ENCODE measurements at places on chromosomes 4 and X.

DNA sequence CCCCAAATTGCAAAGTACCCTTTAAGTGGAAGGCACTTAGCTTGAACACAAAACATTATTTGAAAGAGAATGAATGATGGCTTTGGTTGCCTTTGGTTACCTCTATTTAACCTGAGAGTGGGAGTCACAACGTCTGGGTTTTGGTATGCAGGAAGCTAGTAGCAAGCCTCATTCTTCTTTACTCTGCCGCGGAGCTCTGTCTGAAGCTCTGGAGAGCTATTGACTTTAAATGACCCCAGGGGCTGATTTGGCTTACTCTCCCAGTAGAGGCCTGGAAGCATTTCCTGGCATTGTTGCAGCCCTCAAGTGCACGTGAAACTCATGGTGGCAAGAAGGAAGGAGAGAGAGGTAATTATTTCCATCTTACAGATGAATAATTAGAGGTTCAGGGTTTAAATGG lies 81.8 kb upstream of the MAGEA4 start:
- DNase-seq = no peak

DNA sequence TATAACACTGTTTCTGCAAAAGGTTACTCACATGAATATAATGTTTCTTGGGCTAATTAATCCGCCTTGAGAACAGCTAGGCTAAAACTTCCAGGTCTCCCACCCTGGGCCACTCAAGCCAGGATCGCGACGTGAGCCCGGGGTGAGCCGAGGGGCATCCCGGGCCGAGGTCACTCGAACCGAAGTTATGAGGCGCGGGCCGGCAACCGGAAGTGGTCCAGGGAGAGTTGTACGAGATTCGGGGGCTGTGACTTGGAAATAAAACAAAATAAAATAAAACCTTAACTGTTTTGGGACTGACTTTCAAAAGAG lies 317 bp downstream of the CMC4 start:
- DNase-seq = no peak

DNA sequence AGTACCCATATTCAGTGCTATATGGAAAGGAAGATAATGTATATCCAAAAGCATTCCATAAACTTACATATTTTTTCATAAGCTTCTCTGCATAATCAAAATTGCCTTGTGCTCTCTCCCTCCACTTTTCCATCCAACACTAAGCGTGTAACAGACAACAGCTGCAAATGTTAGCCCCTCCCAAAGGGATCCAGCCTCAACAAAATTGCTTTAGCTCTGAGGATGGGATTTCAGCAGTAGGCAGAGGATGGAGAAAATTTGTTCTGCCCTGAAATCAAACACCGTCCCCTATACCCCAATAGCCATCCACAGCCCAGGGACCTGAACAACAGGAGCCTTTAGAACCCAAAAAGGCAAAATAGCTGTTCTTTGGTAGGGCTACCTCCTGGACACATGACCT lies 28.8 kb upstream of the FGF13 start:
- DNase-seq = no peak

DNA sequence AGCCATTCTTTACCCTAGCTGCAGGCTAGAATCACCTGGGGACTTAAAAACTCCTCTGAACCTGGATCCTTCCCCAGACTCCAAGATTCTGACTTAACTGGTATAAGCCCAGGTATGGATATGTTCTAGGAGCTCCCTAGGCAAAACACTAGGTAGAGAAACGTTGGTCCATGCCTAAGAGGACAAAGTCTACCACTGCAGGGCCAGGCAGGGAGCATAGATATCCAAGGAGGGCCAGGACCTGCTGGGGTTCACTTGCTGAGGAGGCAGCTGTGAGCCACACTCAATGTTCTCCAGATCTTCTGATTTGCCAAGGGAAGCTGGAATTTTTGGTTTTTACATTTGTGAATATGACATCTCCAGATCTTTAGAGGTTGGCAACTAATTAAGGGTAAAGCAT lies 48.6 kb upstream of the TRIM2 start:
- DNase-seq = no peak

- DNase-seq = no peak
Measured at GRCh38 chr4:74674750-74675149, 119.6 kb downstream of the BTC start.

- DNase-seq = no peak
Measured at GRCh38 chr4:88291003-88291402, 6.6 kb upstream of the PPM1K start.

DNA sequence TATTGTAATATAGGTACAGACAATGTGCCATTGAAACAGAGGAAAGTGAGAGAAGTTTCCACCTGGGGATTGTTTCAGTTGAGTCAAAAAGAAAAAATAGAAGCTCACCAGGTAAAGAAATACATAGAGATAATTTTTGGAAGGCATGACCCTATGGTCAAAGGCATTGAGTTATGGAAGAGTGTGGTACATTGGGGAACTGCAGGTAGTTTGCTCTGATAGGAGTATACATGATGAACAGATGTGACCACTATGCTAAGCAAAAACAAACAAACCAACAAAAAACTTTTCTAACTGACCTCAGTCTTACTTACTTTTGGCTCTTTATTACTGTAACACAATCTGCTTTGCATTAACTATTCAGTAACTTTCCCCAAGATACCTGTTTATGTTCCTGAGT lies 85.9 kb downstream of the UGT8 start:
- no peak for DNase-seq

GRCh38 chr4:141028024-141028529 lies 105.2 kb downstream of the RNF150 start:
- DNase-seq = no peak

- DNase-seq = no peak
Measured at GRCh38 chr4:25670991-25671390, 15.3 kb downstream of the SLC34A2 start.

GRCh38 chr4:19675172-19675811 lies 576.4 kb upstream of the SLIT2 start:
- no peak for DNase-seq

DNA sequence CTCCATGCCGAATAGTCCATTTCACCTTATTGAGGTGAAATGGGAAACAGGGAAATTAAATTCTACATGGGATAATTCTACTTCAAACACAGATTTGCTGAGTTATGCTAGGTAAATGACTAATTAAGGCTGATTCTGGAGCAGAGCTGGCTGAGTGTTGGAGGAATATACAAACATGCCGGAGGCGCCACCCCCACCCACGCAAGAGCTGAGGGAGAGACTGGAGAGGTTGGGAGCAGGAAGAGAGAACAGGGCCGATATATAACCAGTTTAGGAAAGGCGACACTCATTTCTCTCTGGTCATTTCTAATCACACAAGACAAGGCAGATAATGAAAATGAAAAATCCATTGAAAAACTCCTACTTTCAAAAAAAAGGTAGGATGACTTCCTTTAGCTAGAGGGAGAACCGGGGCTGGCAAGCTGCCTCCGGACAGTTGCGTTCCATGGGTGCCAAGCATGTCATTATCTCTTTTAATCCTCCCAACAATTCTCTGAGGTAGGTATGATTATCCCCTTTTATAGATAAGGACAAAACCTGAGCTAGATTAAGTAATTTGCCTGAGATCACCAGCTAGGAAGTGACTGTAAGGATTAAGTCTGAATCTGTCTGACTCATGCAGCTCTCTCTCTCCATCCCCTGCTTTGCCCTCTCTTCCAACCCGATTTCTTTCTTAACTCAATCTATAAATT lies 27.6 kb upstream of the CFAP299 start:
- DNase-seq = no peak

- no peak for DNase-seq
Measured at GRCh38 chr4:40157436-40157835, 39.4 kb upstream of the RHOH start.

GRCh38 chrX:134546187-134546586 lies 86.2 kb downstream of the HPRT1 start:
- DNase-seq = no peak

DNA sequence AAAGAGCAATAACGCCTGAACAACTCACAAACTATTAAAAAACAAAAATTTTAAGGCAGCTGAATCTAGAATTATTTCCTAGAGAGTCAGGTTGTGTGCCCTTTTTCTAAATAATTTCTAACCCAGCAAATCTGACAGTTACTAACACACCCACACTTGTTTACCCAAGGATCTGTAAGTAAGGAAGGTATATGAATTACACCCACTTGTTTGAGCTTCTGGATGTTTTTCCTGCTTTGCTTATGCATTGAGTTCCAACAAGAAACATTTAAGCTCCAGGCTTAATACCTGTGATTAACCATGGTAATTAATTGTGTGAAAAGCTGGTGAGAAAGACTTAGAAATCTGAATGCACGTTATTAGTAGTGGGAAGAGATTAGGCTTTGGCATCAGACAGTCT lies 1.5 kb downstream of the NIPAL1 start:
- DNase-seq = no peak

- peak; percentile 80 for DNase-seq
Measured at GRCh38 chr4:185134307-185134869, 8.7 kb upstream of the SLC25A4 start.

GRCh38 chr4:11118513-11118912 lies 310.2 kb downstream of the HS3ST1 start:
- DNase-seq = no peak

DNA sequence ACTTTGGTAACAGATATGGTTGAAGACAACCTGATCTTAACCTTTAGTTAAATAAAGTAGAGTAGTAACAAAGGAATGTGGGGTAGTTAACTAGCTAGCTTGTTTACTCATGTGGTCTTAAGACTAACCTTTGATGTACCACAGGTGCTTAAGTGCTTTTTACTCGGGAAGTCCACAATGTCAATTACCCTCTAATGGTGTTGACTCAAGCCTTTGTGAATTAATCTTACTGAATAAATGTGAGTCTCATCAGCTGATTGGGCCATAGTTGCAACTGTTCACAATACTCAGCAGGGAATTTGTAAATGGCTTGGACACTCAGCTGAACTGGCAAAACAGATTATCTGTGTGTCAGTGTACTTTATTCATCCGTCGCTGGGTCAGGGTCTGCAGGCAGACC lies 119.0 kb upstream of the UGT8 start:
- no peak for DNase-seq

GRCh38 chr4:48203819-48204218 lies 65.8 kb downstream of the TEC start:
- DNase-seq = no peak

- DNase-seq = no peak
Measured at GRCh38 chrX:77962068-77962902, 7.2 kb downstream of the PGAM4 start.

DNA sequence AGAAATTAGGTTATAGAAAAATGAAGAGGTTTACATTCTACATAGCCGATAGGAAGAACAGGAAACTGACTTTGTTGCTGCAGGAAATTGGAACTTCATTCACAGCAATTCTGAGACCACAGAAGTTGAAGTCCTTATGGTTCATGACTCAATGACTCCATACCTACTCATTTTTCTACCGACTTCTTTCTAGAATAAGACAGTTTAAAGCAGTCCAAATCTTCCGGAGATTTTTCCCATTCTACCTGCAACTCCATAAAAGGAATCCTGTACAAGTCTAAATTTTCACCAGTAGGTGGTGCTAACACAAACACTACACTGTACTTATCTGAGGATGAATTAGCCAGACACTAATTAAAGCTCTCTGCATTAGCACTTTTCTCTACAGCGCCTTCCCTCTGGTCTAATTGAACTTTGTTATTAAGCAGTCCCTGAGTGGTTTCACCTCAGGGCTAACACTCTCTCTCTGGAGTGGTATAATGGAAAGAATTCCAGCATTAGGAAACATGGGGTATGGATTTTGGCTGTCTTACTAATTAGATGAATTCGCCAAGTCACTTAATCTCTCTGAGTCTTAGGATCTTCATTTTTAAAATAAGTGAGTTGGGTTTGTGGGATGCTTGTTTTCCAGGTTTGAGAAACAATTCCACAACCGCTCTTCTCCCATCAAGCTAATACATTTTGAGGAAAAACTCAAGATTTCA lies 167.9 kb downstream of the SMIM20 start:
- DNase-seq = no peak

DNA sequence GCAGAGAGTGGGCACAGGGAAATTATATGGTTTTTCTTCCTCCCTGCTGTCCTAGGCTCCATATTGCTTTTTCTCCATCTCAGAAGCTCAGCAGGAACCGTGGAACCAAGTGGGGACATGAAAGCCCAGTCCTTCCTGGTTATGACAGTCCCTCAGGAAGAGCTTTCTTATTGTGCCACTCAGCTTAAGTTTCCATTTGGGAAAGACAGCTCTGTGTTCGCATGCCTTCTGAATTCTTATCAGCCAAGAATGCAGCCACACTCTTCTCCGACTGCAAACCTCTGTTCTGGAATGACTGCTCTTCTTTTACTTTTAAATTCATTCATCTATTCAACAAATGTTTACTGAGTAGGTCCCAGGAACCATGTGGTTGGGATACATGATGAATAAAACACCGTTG lies 58.0 kb upstream of the PPARGC1A start:
- DNase-seq = no peak

GRCh38 chr4:153346031-153346430 lies 1.5 kb downstream of the MND1 start:
- DNase-seq = no peak

- DNase-seq = no peak
Measured at GRCh38 chrX:50072110-50072509, 128.7 kb downstream of the AKAP4 start.

GRCh38 chr4:15240764-15241163 lies 187.1 kb upstream of the C1QTNF7 start:
- no peak for DNase-seq

DNA sequence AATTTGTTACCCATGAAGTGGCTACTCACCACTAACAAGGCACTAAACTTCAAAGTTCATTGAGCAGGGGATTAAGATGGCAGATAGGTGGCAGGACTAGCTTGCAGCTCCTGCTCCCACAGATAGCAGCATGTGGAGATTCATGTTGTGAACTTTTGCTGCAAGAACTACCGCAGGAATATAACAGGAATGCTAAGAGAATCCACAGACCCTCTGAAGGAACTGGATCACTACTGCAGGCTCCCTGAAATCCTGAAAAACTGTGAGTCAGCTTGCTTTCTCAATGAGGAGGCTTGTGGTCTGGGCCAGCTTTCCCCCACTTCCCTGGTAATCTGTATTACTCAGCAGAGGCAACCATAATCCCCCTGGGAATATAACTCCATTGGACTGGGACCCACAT lies 118.5 kb upstream of the VCX2 start:
- DNase-seq = no peak

DNA sequence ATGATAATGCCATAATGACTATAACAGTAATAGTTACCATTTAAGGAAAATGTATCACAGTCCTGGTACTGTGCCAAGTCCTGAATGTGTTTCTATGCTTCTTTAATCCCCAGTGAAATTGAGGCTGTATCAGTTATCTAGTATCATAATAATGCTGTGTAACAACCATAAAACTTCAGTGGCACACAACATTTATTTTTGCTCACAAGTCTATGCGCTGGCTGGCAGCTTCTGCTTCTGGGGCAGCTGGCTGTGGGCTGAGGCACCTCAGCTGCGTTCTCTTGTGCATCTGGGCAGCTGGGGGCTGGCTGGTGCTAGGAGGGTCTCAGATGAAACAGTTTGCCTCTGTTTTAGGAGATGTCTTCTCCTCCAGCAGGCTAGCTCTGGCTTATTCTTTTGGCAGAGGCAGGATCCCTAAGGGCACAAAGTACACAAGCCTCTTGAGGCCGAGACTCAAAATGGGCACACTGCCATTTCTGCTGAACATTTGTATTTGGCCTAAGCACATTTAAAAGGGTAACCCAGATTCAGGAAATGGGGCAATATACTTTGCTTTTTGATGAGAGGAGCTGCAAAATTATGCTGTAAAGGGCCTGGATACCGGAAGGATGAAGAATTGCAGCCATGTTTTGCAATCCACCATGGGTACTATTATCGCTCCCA lies 62.6 kb upstream of the DHX15 start:
- DNase-seq = no peak

Measured in GM20000 (cell line).